ENCODE measurements at places on chromosomes 3 and 15.

- DNase-seq: no peak
These were observed 8.2 kb downstream of the SLC27A2 start for GRCh38 chr15:50190166-50190570.

DNA sequence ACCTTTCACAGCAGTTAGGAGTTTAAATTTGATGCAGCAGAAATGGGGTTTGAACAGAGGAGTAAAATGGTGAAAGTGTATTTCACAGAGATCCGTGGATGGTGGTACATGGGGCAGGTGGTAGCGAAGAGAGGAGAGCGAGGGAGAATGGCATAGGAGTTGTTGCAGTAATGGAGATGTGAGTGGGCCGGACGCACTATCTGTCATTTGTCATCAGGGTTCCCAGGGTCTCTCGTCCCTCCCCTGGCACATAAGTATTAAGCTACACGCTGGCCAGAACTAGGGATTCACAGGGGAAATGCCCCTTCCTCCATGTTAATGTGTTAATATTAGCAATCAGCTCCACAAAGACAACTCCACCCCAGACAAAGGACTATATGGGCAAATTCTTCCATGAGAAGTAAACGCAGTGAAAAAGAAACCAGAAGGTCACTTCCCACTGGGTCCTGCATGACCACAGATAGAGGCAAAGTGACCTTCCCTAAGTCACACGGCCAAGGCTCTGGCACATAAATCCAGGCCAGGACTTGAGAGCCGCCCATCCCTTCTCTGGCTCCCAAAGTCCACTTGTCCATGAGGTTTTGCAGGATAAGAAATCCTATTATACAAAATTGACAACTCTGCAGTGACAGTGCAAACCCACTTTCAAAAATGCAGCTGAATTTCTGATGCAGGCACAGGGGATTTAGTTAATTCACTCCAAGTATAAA lies 42.5 kb downstream of the ANXA2 start:
- DNase-seq: no peak

- no peak for DNase-seq
These were observed 479.4 kb downstream of the FOXP1 start for GRCh38 chr3:71104121-71104541.

GRCh38 chr3:177484926-177485325 lies 287.6 kb upstream of the TBL1XR1 start:
- DNase-seq: no peak

GRCh38 chr15:59668556-59668955 lies 11.2 kb upstream of the GTF2A2 start:
- no peak for DNase-seq

DNA sequence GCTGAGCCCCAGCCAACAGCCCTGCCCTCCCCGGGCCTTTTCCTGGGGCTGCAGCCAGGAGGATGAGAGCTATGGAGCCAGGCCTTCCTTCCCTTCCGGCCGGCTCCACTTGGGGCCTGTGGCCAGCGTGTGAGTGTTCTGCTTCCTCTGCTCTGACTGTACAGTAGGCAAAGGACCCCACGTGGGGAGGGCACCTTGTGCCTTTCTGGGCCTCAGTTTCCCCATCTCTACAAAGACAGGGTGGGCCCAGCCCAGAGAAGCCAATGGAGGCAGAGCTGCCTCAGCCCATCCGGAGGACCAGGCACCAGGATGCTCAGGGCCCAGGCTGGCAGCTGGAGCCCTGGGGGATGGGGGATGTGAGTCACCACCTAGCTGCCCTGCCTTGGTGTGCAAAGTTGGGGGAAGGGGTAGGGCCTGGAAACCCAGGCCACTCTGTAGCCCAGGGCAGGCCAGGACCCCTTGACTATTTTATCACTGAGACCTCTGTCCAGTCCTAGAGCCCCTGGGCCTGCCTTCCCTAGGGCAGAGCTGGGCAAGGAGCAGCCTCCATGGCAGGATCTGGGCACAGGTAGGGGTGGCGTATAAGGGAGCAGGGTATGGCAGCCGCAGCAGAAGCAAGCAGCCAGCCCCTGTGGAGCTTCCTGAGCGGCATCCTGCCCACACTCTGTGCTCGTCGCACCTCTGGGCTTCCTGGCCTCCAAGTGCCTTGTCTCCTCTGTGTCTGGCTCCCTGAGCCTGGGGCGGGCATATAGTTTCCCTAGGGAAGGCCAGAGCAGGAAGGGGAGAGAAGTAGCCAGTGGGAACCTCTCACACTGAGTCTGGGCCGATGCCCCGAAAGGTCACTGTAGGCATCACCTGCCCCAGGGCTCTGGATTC lies 1.8 kb downstream of the PSTPIP1 start:
- DNase-seq: no peak

DNA sequence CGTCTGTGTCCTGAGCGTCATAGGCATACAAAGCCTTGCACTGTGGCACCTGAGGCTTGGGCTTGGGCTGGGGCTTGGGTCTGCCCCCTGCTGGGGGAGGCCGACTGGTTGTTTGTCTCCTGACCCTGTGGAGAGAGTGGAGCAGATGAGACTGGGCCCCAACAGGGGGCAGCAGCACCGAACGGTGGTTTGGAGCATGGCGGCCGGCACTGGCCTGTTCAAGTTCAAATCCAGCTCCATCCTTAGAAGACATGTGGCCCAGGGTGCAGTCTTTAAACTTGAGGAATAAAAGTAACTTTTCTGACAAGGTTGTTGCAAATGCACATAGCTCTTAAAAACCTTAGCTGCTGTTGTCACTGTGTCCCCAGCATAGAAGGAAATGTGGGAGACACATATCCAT lies 33.3 kb downstream of the CCNB2 start:
- DNase-seq: no peak

GRCh38 chr3:31434819-31435218 lies 97.9 kb upstream of the STT3B start:
- DNase-seq: no peak

DNA sequence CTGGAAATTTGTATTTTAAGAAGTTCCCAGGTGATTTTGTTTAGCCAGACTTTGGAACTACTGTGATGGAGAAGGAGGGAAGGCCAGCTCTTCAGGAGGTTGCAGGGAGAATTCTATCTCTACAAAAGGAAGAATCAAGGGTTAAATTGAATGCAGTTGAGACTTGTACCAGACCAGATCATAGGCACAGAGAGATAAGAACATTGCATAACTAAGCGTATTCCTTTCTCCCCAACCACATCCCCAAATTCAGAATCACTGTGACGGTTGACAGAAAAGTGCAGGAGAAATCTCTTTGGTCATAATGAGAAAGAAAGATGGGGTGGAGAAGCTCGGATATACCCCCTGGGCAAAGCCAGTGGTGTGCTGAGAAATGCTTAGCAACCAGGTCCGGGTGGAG lies 7.2 kb downstream of the PLD1 start:
- DNase-seq: no peak

- no peak for DNase-seq
These were observed 41.4 kb downstream of the CLEC3B start for GRCh38 chr3:45067486-45067885.

GRCh38 chr3:48709051-48709461 lies 8.0 kb downstream of the IP6K2 start:
- no peak for DNase-seq

DNA sequence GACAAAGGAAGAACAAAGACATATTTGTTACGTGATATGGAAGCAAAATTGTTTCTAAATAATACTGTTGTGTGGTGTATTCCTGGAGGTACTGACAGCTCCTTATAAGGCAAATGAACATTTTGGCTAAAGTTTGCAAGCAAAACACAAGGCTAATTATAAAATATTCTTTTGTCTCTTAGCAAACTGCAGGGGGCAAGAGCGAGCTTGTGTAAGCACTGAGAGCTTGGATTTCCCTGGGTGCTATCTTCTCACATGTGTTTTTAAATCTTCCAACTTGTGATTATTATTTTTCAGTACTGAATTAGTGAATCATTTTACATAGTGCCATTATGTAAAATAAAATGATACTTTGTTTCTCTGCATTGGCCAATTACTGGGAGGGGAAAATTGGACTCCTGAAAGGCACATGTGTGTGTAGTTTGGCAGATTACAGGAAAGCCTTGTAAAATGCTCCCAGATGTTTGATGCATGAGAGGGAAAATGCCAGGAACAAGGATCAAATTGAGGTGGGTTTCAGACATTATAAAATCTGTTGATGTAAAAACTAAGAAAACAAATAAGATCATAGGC lies 611.5 kb downstream of the AGBL1 start:
- DNase-seq: no peak

DNA sequence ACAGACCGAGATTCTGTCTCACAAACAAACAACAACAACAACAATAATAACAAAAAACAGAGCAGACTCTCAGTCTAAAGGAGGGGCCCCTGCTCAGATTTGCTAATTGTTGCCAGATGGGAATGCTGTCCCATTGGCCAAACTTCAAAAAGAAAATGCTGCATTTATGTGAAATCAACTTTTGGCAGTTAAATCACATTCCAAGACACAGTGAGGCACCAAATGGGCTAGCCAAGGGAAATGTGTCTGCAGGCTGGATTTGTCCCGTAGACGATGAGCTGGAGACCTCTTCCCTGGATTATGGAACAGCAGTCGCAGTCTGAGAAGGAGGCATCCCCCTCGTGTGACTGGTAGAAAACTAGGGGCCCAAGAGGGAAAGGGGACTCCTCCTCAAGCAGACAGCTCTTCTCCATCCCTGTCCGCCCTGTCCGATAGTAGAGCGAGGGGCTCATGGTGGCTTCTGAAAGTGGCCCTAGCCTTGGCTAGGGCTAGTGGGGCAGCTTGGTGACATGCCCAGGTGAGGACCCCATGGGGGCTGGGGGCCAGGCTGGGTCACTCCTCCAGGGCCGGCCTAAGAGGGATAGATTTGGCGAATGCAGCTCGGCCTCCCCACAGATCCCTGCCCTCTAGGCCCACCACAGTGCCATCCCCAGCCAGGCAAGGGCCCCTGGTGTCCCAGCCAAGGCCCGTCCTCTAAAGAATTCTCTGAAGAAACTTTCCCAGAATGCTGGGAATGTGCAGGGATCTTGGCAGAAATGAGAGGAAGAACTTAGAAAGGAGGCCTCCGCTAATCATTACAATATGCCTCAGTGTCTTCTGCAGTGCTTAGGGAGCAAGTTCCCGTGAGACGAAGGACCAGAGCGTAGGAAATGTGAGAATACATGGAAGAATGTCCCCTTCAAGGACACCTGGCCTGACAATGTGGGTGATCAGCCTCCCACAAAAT lies 2.0 kb downstream of the SLC22A14 start:
- no peak for DNase-seq

Measured in urinary bladder (tissue), 4 donors.